ENCODE measurements at places on chromosomes 1 and 21. TPM values are rescaled to one million over a fixed set of nuclear protein-coding genes. Genes with fewer than 3 reads are reported as not detected.

- DNase-seq: peak; percentile 90
These were observed 1211.0 kb upstream of the ADGRL4 start for GRCh38 chr1:80217377-80217986.

- no peak for DNase-seq
These were observed 70.1 kb downstream of the EPHB2 start for GRCh38 chr1:22780696-22781095.

DNA sequence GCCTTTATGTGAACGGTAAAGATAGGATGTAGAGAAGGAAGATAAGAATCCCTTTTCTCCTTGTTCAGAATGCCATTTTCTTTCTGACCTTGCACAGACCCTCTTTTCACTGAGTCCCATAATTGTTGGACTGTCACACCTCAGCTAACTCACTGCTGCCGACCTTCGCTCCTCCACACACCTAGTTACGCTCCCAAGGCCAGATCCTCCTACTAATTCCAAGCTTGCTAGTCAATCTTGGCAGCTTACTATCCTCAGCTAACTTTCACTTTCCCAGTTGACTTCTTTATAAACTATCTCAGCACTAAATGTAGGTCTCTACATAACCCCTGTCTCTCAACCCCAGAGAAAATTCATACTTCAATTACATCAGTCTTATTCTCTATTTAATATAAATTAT is 471.8 kb upstream of the PRMT6 start:
- no peak for DNase-seq

- DNase-seq: peak; percentile 77
These were observed 15.4 kb downstream of the BTG2 start for GRCh38 chr1:203320591-203321272.

GRCh38 chr1:205453466-205453865 is 2.4 kb downstream of the BLACAT1 start:
- no peak for DNase-seq

- peak; percentile 36 for DNase-seq
These were observed 16.8 kb upstream of the SH3GLB1 start for GRCh38 chr1:86687595-86687994.

GRCh38 chr1:89610457-89611011 is 22.4 kb upstream of the LRRC8C start:
- no peak for DNase-seq

- peak; percentile 64 for DNase-seq
These were observed 5.6 kb downstream of the EEIG2 start for GRCh38 chr1:108565512-108565911.

- no peak for DNase-seq
These were observed 11.8 kb downstream of the AHCTF1 start for GRCh38 chr1:246919902-246920301.

DNA sequence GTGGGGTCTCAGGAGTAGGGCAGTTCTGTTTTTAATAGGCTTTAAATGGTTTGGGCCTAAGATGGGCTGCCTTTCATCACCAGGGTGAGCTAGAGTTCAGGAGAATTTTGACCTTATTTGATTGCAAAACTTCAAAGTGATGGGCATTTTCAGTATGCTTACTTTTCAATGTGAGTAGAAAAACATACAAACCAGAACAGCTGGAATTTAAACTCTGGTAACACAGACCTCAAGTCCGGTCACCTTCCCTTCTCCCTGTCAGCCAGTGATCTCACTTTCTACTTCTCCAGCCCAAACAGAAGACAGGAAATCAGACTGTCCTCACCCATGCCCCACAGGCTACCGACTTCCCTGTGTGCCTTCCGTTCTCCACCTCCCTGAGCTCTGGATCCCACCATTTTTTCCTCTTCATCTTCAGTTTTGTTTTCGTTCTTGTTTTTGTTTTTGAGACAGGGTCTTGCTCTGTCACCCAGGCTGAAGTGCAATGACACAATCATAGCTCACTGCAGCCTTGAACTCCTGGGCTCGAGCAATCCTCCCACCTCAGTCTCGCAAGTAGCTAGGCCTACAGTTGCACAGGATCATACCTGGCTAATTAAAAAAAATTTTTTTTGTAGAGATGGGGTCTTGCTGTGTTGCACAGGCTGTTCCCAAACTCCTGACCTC is 374.0 kb downstream of the CAMTA1 start:
- no peak for DNase-seq

GRCh38 chr1:9275567-9276034 is 17.1 kb upstream of the SPSB1 start:
- DNase-seq: no peak

GRCh38 chr1:158150523-158150922 is 30.2 kb upstream of the CD1D start:
- peak; percentile 71 for DNase-seq

DNA sequence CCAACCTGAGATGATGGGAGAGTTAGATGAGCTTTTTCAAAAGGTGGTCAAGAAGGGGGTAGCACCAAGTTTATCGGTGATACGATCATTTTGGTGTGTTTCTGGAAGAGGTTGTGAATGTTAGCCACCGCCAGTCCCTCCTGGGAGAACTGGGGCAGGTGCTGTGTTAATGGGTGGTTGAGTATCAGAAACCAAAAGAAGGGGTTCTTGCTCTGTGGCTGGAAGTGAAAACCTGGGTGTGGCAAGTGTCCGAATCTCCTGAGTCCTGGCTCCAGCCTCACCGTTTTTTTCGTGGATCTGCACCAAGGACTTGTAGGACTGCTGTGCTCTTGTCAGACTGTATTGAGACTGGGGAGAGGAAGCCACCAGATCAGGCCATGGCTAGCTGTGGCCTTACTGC is 7.8 kb downstream of the UBE2Q1 start:
- DNase-seq: no peak

DNA sequence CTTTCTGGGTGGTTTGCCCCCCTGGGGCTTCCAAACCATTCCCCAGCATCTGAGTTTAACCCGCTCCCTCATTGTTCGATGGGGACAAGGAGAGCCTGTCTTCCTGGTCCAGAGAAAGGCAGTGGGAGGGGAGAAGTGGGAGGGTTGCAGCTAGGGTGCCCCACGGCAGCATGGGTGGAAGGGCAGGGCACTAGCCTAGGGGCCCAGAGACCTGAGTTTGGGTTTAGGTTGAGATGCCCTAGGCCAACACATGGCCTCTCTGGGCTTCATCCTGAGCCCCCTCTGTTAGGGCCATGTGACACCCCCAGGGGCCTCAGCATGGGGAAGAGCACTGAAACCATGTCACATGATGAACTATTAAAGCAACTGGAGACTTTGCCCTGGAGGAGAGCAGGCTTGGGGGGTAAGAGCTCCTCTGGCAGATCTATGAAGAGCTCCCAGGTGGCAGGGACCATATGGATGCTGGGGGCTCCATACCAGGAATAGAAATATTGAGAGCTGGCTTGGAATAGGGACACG is 9.7 kb upstream of the RUNX3 start:
- no peak for DNase-seq

- peak; percentile 43 for DNase-seq
These were observed 16.0 kb upstream of the PIGV start for GRCh38 chr1:26771643-26772321.

VSIG8 gene
- not detected for total RNA-seq

FGR gene
- total RNA-seq: 1.4 TPM

RORC gene
- 8.6 TPM for total RNA-seq

ZCCHC17 gene
- 27.3 TPM for total RNA-seq

All from muscle of leg (tissue), 16 donors.